ENCODE measurements at places on chromosomes 7 and 10. TPM values are rescaled to one million over a fixed set of nuclear protein-coding genes. Genes with fewer than 3 reads are reported as not detected.
A peak's percentile ranks its signal among the peaks of the same experiment; 100 is the strongest.

The ATOH7 gene
- total RNA-seq, result not detected

The UCN3 gene
- 0.10 TPM for total RNA-seq

The TDRD1 gene
- 0.61 TPM for total RNA-seq

The CREB3L2 gene
- 18.7 TPM for total RNA-seq

The RPEL1 gene
- not detected for total RNA-seq

The ESYT2 gene
- total RNA-seq, result 55.2 TPM

The SLC26A5 gene
- not detected for total RNA-seq

The GPR15LG gene
- total RNA-seq, result not detected

The OPALIN gene
- not detected for total RNA-seq

DNA sequence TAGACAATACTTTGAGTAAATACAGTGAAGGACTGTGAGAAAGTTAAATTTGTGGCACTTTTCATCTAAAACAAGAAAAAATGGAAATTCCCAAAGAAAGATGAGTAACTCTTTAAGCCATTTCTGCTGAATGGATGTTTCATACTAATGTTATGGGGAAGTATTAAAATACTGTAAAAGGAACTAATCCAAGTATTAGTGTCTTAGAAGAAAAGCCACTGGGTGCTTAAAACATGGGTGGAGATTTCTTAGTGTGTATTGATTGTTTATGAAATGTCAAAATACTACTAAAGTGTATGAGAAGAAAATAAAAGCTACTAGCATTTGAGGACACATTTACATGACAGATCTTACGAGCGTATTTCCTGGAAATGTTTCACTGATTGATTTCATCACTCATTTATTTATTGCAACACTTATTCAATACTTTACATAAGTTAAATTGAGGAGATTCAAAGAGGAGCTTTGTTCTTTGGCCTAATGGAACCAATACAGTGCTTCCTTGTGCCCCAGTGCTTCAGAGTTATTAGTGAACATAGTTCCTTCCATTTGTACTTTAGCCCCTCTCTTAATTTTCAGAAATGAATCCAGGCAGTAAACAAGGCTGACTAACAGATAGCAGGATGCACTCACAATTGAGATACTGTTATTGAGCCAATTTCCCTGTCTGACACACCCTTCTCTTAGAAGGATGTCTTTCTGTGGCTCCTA is 155.5 kb upstream of the AHR start:
- DNase-seq, result no peak

DNA sequence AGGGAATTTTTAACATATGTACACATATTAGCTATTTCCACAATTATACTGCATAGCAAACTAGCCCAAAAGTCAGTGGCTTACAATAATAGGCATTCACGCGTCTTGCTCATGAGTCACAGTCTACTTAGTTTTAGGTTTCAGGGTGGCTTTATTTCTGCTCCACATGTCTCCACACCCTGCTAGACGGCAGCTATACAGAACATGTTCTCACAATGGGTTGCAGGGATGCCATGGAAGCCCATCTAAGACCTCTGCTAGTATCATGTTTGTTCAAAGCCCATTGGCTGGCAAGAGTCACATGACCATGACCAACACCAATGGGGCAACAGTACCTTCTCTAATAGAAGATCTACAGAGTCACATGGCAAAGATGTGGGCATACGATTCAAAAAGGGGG is 96.3 kb upstream of the NEBL start:
- DNase-seq, result peak; percentile 80

DNA sequence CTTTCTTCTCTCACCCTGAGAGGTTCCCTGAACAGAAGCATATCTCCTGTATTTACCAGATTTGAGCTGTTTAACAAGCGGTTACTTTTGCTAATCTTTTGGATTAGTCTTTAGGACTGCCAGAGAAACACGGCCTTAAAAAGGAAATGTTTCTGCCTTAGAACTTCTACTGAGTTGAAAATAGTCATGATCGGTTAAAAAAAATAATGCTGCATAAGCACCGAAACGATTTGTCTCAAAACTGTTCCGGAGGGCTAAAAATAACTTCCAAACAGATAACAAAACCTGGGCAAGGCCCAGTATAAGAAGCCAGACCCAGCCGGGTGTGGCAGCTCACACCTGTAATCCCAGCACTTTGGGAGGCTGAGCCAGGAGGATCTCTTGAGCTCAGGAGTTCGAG is 43.3 kb upstream of the CYTH3 start:
- DNase-seq, result no peak

- DNase-seq, result no peak
These were observed 338 bp downstream of the SDK1 start for GRCh38 chr7:3301449-3301731.

GRCh38 chr10:12391206-12391605 is 41.9 kb downstream of the CAMK1D start:
- no peak for DNase-seq

- no peak for DNase-seq
These were observed 3.7 kb downstream of the ZNF487 start for GRCh38 chr10:43440463-43441134.

GRCh38 chr7:151062399-151063211 is 3.2 kb downstream of the SLC4A2 start:
- DNase-seq, result no peak

- peak; percentile 65 for DNase-seq
These were observed 38.2 kb downstream of the CALML5 start for GRCh38 chr10:5461203-5461588.

DNA sequence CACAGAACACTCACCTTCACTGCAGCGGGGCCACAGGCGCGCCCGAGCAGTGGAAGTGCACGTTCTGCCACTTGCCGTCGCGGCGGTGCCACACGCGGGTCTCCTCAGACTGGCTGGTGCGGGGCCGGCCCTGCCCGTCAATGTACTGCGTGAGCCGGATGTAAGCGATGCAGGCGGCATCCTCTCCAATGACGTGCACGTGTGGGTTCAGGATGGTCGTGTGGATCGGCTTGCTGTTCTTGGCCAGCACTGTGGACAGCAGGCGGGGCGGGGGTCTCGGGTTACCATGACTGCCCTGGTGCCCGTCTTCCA is 19.2 kb downstream of the YKT6 start:
- DNase-seq, result no peak

- DNase-seq, result no peak
These were observed 185.2 kb upstream of the PPP1R3A start for GRCh38 chr7:114104035-114104434.

DNA sequence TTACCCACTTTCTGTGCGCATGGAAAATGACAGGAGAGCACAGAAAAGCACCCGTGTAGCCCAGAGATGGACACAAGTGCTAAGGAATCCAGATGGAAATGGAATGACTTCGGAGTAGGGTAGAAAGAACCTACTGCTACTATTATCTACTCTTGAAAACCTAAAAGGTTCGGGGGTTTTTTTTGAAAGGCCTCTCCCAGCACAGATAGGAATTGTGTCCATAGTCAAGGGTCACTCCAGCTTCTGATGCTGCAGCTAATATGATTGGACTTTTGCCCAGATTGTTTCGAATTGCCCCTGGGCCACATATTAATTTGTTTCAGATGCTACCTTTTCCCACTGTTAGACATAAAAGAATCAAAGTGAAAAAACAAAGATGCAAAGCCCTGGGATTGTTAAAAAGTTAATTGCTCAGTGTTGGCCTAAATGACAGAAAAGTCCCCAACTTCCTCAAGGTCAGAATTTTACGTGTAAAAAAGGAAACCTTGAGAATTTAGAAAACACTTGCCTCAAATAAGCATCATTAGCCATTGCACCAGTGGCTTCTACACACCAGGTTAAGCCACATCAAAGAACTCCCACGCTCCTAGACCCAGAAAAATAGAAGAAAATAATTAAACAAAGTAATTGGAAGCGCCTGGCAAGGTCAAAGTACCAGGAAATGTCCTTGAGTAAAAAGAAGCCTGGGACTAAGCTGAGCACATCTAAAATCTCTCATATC is 40.8 kb upstream of the INSIG1 start:
- no peak for DNase-seq

Data from SJCRH30 (cell line).